ENCODE measurements at places on chromosomes 4 and X. TPM values are rescaled to one million over a fixed set of nuclear protein-coding genes. Genes with fewer than 3 reads are reported as not detected.

GRCh38 chr4:77418333-77418732, 187.3 kb upstream of the CXCL13 start:
- H3K27me3 ChIP-seq = peaks cover 8% of the 10 kb centered on the region
- no peak overlapping the region for H3K4me3 ChIP-seq

GRCh38 chrX:8520791-8521190, 56.2 kb downstream of the VCX3B start:
- no peaks in the 10 kb centered on the region for H3K36me3 ChIP-seq
- H3K4me1 ChIP-seq = peaks cover 3% of the 10 kb centered on the region
- H3K27ac ChIP-seq = no peak overlapping the region
- no peak for DNase-seq
- no peak overlapping the region for H3K4me3 ChIP-seq

DNA sequence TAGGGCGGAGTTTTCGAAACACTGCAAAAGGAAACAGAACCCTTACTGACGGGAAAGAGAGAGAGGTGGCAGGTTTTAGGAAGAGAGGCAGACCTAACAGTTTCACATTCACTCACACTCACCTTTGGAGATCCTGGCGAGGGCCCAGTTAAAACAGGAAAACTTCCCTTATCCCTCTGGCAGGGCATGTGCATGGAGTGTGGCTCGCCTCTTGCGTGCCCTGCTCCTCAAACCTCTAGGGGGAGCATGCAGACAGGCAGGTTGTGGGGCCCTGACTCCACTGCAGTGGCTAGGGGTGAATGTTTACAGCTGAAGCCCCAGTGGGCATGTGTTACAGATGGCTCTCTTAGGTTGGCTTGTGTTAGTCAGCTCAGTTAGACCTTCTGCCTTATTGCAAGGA, 451.5 kb downstream of the UBE2NL start:
- no peaks in the 10 kb centered on the region for H3K27me3 ChIP-seq
- no peak overlapping the region for H3K27ac ChIP-seq
- H3K36me3 ChIP-seq = no peaks in the 10 kb centered on the region
- H3K4me3 ChIP-seq = no peak overlapping the region

The APOO gene
- 14.5 TPM for polyA plus RNA-seq

All from keratinocyte (primary cell).